ENCODE measurements at places on chromosomes 13 and 19.

- DNase-seq: peak; percentile 3
Measured at GRCh38 chr19:48992581-48993174, 431 bp downstream of the GYS1 start.

GRCh38 chr13:93173654-93174053 is 53.0 kb upstream of the GPC6 start:
- DNase-seq: no peak

DNA sequence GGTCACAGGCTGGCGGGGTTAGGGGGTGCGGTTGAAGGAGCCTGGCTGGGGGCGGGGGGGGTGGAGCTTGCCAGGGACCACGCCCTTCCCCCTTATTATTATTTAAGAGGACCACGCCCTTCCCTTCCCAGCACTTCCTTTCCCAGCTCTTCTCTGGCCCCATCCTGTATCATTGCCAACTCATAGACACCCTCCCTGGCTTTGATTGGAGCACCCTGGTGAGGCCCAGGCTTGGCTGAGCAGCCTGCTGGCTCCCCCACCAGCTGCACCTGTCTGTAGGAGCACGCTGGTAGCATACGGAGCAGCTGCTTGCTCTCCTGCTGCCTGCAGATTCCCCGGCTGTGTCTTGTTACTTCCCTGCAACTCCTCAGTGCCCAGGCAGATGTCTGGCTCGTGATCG is 62.5 kb upstream of the PDX1 start:
- no peak for DNase-seq

GRCh38 chr13:113882267-113882630 is 18.4 kb upstream of the GAS6 start:
- DNase-seq: no peak

DNA sequence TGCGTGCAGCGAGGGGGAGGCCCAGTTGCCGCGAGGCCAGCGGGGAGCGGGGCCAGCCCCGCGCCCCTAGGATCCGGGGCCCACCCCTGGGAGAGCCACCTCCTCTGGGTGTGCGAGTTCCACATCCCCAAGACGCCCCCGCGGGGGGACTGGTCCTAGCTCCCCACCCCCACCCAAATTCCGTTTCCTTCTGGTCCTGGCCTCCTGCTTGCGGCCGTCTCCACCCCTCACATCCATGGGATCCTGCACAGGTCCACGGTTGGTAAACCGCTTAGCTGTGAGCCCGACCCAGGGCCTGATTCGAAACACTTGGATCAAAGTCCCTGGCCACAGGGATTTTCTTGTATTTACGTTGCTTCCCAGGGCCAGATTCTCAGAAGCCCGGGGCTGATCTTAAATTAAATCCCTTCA is 324 bp upstream of the FBXO17 start:
- no peak for DNase-seq

DNA sequence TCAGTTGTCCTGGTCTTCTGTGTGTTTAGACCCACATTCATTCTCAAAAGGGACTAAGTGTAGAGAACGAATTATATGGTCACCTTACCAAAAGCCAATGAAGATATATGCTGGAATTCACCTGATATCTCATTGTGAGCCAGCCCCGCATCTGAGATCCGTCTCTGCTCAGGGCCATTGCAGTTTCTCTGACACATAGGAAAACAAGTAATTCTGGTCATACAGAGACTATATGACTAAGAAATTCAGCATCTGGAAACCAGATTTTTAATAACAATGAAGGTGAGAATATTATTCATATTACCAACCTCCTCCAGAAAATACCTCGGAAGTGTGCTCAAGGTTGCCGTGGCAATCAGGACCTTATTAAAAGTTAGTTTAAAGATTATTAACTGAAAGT is 278.6 kb upstream of the EDNRB start:
- DNase-seq: no peak

All from effector memory CD4-positive, alpha-beta T cell (primary cell).